ENCODE measurements at places on chromosomes 3 and 15.
A peak's percentile ranks its signal among the peaks of the same experiment; 100 is the strongest.

- DNase-seq, result no peak
Observed at GRCh38 chr15:63481105-63481810, 23.1 kb upstream of the USP3 start.

DNA sequence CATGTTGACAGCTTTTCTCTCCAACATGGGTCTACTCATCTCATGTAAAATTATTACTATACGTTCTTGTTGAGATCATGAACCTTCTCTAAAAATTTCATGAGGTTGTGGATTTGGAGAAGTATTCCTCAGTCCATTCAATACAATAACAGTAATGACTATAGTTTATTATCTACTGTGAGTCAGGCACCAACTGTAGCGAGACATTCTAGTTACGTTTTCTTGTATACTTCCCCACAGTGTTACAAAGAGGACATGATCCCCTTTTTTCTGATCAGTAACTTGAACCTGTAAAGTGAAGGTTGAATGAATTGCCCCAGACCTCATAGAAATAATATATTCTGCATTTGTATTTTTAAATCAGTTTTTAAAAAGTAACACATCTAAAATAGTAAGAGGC, 76.4 kb downstream of the AKAP13 start:
- DNase-seq, result no peak

GRCh38 chr3:16897254-16897926, 12.6 kb downstream of the PLCL2 start:
- DNase-seq, result no peak

DNA sequence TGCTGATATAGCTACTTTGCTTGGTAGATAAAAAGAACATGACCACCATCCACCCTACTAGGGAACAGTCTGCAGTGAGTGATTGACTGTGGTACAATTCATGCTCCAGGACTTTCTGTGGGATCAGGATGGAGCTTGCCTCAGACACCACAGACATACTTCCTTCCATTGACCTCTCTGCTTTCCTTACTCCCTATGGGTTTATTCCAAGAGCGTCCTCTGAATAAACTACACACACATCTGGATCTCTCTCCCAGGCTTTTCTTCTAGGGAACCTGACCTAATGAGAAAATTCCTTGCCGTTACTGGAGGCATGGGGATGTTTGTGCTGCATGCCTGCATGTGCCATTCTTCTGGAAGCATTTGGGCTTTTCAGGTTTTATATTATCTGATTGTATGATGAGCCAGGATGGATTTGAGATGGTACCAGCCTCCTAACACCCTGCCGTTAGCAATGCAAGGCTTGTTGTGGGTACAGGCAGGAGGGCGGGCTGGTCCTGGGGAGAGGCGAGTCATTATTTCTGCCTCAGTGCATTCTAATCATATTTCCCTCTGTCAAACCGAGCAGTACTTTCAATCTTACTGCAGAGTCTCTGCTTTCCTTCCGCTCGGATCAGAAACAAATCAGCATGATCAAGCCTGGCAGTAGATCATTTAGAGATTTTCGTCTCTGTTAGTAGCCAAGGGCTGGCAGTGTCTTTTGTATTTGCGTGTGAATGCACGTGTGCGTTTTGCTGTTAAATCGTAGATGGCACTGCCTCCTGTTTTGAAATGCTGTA, 279.2 kb downstream of the PDCD6IP start:
- no peak for DNase-seq

DNA sequence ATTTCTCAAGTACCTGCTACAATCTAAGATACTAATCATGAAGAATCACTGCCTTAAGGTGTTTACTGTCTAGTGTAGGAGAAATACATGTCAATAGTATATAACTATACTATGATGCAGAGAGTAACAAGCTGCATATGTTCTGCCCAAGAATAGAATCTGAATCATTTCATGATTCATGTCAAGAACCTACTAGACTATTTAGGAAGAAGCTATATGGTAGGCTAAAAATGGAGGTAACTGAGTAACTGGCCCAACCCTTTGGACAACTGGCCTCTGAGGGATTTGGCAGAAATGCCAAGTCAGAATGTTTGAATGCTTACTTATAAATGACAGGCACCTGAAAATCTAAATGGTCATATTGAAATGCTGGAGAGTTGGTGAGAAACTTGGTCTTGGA, 59.9 kb upstream of the DGKG start:
- no peak for DNase-seq

DNA sequence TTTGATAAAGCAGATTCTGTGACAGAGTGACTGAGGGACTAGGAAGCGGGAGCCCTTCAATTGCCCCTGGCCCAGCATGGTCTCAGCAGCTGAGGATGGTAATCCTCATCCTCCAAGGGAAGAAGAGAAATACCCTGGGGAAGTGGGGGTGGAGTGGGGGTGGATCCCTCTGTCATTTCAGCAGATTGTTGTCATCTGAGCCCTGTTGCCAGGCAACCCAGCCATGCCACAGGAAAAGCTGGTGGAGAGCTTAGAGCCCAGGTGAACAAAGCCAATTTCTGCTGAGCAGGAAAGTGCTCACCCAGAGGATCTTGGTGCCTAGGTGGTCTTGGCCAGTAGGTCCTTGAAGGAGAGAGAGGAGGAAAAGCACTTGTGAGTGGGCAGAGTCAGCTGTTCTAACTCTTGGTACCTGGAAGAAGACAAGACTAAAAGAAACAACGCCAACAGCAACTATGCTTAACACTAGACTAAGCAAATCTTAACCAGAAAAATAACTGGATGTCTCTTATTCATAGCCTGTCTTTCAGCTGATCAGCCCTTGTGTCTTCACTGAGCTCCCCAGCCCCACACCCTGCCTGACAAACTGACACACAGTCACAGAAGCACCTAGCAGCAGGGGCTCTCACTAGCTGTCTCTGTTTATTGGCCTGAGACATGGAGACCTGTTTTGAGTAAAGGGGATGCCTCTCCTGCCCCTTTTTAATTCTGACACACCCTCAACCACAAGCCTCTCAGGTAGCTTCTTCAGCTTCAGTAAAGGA, 40.1 kb upstream of the DCLK3 start:
- DNase-seq, result no peak

DNA sequence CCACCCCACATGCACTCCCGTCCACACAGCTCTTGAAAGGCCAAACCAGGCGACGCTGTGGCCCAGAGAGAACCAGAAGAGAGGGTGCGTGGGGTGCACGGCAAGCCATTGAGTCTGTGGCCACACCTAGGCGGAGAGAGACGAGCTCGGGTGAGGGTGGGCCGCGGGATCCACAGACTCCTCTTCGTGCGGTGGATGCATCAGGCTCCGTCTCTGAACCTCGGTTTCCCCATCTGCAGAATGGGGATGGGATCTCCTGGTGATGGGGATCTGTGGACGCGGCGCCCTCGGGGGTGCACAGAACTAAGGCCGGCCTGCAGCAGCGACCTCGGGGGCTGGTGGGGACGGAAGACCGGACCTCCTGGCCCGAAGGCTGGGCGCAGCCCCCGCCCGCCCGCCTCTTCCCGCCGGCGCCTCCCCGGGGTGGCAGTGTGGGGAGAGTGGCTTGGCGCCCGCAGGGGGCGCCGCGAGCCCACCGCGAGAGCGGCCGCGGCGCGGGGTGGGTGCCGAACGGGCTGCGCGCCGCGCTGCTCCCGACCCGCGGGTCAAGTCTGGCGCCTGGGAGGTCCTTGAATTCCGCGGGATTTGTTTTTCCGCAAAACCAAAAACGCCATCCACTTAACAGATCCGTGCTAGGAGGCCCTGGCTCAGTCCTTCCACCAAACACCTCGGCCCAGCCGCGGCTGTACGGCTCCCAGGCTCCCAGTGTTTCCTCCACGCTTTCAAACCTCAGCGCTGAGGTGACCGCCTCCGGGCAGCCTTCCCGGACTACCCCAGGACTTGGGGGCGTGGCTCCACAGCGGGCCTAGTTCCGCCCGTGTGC, 13.2 kb upstream of the ADPGK start:
- DNase-seq, result peak; percentile 80

- DNase-seq, result no peak
Observed at GRCh38 chr3:105456017-105456416, 89.3 kb downstream of the ALCAM start.

DNA sequence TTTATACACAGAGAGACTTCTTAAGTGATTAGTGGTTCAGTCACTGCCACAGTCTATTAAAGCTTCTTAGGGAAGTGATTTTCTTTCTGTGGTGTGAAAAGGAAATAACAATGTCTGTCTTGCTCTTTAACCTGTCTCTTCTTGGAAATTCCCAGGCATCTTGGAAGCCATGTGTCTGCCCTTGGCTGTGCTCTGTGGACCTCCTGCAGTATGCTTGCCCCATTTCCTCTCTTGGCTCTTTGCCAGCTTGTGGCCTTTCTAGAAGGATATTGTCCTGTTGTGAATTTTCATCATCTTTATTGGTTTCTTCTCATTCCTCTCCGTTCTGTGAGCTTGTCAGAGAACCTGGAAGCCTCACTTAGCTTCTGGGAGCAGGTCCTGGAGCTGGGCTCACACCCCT, 338.4 kb upstream of the C2CD4B start:
- no peak for DNase-seq

DNA sequence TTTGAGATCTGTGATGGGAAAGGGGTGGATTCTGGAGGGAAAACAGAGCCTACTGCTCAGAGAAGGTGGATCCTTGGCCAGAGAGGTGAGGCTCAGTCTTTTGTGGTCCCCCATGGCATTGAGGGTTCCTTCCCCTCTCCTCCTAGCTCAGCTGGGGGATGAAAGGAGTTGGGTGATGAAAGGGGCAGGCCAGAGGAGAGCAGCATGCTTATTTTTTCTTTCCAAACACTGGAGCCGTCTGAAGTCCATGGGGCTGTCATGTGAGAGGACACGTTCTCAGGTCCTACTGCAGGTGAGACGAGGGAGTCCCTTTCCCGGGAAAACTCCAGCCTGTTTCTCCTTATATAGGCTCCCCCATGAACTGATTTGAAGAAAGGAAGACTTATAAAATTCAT, 71.4 kb downstream of the SCN5A start:
- DNase-seq, result no peak

DNA sequence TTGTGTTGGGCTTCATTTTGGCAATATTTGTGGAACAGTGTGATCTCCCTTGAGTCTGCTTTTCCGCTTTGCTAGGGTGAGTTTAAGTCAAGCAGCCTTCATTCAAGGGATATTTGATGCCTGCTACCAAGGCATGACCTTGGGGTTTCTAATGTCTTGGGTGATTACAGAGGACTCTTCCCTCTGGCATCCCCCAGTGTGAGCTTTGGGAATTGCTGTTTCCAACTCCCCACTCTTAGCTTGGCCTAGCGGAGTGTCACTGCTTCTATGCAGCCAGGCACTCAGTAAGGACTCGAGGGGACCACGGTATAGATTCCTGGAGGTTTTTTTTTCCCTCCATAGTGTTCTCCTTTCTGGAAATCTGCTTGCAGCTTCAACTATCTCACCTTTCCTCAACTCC, 21.1 kb downstream of the GCNT3 start:
- no peak for DNase-seq

DNA sequence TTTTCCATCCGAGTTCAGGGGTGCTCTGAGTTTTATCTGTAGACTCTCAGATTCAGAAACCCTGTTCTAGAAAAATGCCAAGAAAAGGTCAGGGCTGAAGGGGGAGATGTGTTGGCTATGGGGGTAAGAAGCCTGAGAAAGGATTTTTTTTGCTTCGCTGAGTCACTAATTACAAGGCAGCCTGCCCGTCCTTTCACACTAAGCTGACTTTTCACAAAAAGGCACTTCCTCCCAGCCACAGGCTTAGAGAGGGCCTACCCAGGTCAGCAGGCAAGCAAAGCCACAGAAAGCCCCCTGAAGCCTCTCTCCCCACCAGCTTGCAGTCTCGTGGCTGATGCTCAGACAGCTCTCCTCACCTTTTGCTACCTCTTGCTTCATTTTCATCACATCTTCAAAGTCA, 192.6 kb upstream of the PRICKLE2 start:
- DNase-seq, result no peak

DNA sequence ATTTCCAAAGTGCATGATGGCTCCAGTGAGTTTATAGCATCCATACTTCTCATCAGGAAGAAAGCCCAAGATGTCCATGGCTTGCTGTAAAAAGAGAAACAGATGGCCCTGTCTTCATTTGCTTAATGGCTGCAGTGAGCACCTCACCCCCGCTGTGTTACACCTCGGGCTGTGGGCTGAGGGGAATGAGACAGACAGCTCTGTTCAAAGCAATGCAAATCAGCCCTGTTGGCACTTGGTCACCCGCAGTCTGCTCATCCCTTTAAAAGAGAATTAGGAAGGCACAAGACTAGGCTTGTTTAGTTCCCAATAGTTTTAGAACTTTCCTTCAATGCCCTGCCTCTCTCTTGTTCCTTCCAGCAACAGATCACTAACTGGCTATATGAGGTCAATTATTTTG, 25.2 kb downstream of the MYH15 start:
- DNase-seq, result no peak

- no peak for DNase-seq
Observed at GRCh38 chr3:66107855-66108254, 69.1 kb upstream of the MAGI1 start.

- no peak for DNase-seq
Observed at GRCh38 chr3:98263944-98264343, at the start of gene OR5H6. Gene OR5H6, plus strand, starts transcription at chr3:98264244. Its CDS starts 89 bp downstream, at chr3:98264333.

- no peak for DNase-seq
Observed at GRCh38 chr3:15450438-15451215, 23.2 kb downstream of the EAF1 start.

DNA sequence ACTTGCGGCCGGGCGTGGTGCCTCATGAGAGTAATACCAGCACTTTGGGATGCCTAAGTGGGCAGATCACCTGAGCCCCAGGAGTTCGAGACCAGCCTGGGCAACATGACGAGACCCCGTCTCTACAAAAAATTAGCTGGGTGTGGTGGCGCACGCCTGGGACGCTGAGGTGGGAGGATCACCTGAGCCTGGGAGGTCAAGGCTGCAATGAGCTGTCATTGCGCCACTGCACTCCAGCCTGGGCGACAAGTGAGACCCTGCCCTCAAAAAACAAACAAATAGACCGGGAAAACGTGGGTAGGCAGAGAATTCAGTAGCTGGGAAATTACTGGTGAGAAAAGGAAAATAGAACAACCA, 667 bp downstream of the UMPS start:
- DNase-seq, result no peak

- DNase-seq, result no peak
Observed at GRCh38 chr3:173976281-173976680, 578.7 kb downstream of the NLGN1 start.

- DNase-seq, result no peak
Observed at GRCh38 chr15:95604634-95605036, 725.9 kb upstream of the NR2F2 start.

GRCh38 chr15:38724827-38725226, 160.2 kb upstream of the RASGRP1 start:
- no peak for DNase-seq

DNA sequence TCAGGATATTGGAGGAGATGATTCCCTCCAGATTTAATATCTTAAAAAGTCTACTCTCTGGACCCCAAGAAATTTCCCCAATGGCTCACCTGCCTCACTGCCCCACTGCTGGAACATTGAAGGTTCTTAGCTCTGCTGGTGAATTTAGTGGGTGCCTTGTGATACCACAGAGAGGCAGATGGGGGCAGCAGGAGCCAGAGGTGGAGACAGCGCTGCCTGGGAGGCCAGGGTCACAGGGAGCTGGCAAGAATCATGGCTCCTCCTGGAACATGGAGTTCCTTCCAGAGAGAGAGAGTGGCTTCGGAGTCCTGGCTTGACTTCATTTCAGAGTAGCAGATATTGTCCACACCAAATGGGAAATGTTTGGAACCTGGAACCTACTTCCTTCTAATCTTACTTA, 263.5 kb upstream of the CFAP20DC start:
- peak; percentile 22 for DNase-seq
